ENCODE measurements at places on chromosomes 1 and 21.

- no peak for DNase-seq
Observed at GRCh38 chr1:33984906-33985565, 121.2 kb downstream of the HMGB4 start.

- DNase-seq: no peak
Observed at GRCh38 chr1:19006000-19006399, 49.5 kb upstream of the IFFO2 start.

DNA sequence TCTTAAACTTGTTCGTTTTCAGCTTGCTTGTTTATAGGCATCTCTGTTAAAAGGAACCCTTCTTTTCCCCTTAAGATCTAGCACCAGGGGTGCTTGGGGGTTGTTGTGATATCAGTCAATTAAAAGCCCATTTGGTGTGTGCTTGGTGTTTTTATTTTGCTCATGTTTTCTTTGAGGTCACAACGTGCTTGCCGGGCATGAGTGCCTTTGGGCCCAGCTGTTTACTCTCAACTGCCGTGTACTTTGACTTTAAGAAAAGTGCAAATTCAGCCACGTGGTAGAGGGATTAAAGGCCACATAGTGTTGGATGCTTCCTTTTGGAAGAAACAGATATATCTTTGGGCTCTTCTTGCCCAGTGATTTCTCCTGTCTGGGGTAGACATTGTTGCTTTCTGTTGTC is 10.5 kb downstream of the ARID1A start:
- no peak for DNase-seq

DNA sequence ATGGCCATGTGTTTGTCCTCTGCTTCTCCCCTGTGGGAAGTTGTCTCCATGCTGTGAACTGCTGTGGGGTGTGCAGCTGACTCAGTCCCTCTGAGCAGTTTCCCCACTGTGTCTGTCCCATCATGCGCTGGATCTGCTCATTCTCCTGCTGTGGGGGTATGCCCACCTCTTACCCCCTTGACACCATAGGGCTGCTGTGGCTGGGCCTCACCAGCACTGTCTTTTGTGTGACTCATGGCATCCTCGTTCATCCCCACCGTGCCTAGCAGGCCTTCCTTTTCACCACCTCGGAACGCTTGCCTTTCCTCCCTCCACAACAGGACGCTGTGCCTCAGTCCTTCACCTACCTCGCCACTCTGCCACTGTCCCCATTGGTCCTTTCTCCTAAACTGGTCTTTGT is 27.3 kb downstream of the VANGL2 start:
- DNase-seq: no peak

DNA sequence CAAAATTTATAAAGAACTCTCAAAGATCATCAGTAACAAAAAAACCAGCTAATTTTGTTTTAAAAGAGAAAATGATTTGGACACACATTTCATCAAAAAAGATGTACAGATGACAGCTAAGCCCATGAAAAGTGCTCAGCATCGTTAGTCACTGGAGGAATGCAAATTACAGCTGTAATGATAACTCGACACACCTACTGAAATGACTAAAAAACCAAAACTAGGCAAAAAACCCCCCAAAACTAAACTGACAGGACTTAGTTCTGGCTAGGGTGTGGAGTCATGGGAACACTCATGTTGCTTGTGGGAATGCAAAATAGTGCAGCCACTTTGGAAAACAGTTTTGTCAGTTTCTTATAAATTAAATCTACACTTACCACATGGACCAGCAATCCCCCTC is 59.5 kb downstream of the CNIH3 start:
- DNase-seq: no peak

- DNase-seq: no peak
Observed at GRCh38 chr1:186865857-186866256, 37.1 kb downstream of the PLA2G4A start.

- no peak for DNase-seq
Observed at GRCh38 chr21:33817138-33817537, 98.5 kb downstream of the ATP5PO start.

GRCh38 chr1:59025201-59025600 is 241.4 kb upstream of the JUN start:
- DNase-seq: peak; percentile 29

- no peak for DNase-seq
Observed at GRCh38 chr21:41627428-41627827, 119.5 kb upstream of the TMPRSS2 start.

GRCh38 chr1:226526801-226527595 is 21.6 kb upstream of the STUM start:
- no peak for DNase-seq

DNA sequence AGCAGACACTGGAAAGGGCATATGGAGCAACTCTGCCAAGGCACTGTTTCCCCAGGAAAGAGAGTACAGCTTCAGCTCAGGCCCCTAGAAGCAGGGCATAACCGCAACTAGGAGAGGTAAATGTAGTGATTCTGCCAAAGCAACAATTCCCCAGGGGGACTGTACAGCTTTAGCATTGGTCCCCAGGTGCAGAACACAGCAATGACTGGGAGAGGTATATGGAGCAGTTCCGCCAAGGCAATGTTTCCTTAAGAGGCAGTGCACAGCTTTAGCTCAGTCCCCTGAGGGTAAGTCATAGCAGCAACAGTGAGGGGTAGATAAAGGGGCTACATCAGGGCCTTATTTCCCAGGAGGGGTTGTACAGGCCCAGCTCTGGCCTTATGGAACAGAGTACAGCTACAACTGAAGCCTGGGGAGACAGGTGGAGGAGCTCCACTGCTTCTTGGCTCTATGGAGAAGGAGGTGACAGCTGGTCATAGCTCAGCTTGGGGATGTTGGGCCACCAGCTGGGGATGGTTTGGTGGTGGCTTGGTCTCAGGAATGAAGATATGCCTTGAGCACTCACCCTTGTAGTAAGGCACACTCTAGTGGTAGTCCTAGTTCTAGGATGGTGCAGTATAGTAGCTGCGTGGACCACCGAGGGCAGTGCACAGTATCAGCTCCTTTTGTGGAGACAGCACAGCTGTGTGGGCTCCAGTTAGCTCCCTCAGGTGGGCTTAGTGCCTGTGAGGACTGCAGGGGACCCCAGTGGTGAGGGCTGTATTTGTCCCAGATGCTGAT is 582.7 kb downstream of the PTPRC start:
- DNase-seq: peak; percentile 20

DNA sequence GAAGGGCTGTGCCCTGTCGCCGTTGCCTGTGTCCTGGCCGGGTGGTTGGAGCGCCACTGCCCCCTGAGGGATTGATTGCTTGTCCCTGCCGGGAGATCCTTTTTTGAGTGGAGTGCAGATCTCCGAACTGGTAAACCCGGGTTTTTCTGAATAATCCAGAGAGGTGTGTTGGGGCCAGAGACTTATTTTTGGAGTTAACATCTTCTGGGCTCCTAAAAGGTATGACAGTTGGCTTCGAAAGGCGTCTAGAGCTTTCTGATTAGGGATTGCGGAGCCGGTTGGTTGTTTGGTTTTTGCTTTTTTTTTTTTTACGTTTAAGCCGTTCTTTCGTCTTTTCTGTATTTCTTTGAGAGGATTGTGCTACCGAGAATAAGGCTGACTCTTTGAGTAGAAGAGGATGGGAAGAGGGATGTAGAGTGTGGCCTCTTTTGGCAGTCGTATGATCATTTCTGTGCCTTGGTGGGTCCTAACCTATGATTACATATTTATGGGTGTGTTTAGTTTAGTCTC is 756 bp downstream of the RLF start:
- DNase-seq: no peak

DNA sequence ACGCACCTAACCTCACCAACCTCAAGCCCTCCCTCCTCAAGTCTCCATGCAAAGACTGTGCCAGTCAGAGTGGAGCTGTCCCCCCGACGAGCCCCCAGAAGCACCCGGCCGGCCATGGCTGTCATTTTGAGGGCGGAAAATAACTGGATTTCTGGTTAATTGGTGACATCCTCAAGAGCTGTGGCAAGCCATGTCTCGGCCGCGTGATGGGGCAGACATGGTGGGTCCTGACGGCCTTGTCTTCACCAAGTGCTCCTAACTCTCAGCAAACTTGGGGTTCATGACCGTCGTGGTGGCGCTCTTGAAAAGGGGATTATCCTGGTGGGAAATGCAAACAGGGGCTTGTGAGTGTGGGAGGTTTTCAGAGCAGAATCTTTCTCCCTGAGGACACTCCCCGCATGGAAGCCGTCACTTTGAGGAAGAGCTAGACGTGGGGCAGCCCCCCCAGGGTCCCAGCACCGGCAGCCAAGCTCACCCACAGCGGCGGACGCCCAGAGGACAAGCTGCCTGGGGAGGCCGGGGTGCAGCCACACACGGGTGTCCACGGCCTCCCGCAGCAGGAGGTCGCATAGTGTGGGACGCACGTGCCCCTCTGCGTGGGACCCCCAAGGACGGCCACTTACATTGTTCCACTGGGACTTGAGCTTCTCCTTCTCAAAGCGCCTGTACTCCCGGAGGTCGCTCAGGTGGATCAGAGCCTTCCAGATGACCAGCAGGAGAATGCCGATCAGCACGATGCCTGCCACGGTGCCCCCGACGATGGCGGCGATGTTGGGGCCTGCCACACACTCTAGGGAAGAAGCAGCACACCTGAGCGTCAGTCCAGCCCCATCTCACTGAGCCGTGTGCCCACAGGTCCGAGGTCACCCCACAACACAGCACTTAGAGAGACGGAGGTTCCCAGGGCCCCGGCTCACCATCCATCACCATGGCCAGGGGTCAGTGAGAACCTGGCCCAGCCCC is 12.9 kb upstream of the PTTG1IP start:
- DNase-seq: no peak

DNA sequence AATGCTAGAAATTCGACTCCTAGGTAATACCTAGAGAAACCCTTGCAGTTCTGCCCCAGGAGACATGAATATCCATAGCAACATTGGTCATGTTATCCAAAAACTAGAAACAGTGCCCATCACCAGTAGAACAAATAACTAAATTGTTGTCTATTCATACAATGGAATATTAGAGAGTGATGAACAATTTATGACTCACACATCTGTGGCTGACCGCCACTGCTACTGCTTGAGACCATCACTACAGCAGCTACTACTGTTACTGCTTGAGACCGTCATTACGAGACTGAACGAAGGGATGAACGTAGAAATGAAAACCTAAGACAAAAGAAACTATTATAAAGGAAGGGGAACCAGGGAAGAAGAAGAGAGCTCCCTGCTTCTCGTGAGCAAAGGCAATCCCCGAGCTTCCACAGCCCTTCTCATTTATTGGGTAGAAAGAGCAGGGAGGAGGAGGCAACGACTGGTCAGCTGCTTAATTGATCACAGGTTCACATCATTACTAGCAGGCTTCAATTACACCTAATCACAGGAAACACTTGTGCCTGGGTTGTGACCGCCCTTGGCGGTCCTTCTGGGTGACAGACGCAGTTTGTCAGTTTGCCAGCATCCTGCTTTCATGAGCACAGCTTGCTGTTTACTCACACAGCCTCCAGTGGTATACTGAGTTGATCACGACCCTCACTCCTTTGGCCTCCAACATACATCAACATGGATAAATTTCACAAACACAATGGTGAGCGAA is 14.1 kb upstream of the PADI4 start:
- DNase-seq: no peak

DNA sequence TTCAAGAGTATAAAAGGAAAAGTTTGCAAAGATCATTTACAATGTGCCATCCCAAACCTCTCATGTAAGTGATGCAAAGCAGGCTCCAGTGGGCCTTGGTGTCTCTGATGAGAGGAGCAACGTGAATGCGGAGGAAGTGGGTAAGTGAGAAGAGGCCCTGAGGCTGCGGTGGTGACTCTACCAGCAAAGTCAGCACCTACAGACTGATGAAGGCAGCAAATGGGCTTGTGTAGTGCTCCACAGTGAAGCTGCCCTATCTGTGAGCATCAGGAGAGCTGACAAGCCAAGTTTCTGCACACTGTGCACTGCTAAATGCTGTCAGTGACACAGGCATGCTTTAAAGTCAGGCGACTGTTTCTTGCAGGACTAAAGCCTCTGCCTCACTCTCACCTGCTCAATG is 15.6 kb upstream of the RAP1A start:
- DNase-seq: peak; percentile 19

- peak; percentile 18 for DNase-seq
Observed at GRCh38 chr1:236141447-236142252, 689 bp upstream of the GPR137B start.

DNA sequence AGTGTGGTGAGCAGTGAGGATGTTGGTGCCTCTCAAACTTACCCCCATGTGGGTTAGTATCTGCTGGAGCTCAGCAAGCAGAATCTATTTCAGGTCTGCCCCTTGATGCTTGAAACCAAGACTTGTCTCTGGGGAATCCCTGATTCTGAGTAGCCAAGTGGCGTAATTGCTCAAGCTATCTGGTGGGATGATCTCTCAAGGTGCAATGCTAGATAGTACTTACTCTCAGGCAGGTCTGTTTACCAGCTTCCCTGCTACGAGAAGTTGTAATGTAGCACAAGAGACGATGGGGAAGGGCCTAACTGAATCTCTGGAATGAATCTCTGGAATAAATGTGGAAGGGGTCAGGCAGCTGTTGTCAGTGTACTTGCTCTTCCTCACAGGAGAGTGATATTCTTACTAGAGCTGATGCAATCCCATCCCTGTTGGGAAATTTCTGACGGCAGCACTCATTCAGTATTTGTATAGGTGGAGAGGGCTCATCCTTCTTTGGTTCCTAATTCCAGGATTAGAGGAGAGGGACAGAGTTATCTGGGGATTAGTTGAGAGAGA is 65.4 kb downstream of the MACF1 start:
- peak; percentile 78 for DNase-seq

GRCh38 chr1:40745176-40745575 is 38.4 kb upstream of the KCNQ4 start:
- no peak for DNase-seq

GRCh38 chr1:163401211-163401610 is 79.5 kb downstream of the NUF2 start:
- DNase-seq: no peak

DNA sequence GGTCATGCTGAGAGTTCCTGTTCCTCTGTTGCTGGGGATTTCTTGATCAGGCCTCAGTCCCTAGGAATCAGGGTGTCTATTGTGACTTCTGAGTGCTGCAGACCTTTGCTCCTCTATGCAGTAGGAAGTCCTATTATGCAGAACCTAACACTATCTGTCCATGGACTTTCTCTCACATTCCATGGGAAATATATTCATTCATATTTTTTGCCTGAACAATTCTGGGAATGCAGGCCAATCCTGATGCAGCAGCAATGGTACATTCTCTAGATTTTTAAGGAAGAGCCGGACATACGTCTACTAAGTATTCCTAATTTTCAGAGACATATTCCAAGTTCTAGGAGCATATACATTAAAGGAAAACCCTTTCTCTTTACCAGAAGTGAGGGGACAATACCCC is 61.1 kb upstream of the C1orf87 start:
- no peak for DNase-seq

DNA sequence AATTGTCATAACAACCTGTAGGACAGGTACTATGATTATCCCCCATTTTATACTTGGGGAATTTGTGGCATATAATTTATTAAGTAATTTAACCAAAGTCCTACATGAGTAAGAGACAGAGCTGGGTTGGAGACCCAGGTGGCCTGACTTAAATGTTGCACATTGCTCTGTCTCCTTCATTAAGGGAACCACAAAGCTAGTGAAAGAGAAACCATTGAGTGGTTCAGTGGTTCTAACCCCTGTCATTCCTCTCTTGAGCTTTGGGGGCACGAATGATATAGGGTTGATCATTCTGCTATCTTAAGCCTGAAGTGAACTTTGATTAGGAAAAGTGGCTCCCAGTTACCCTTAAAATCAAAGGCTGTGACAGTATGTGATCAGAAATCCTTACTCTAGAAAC is 5.3 kb upstream of the MAP3K7CL start:
- DNase-seq: no peak

Data from NB4 (cell line).